ENCODE measurements at places on chromosomes 6 and 20. TPM values are rescaled to one million over a fixed set of nuclear protein-coding genes. Genes with fewer than 3 reads are reported as not detected.

The MEP1A gene
- not detected for total RNA-seq

DNA sequence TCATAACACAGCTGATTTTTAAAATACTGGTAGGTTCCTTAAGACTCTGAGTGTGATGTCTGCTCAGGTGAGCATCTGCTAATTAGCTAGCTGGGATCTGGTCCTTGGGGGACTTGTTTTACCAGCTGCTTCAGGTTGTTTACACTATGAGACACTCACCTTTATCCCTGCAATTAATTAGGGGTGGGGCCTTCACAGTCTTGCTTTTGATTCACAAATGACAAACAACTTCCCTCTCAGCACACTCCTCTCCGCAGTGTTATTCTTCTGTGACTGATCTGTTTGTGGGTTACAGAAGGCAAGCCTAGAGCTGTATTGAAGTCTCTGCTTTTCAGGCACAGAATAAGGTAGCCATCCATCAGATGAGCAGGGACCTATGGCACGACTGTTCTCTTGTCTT lies 62.0 kb upstream of the CD83 start:
- no peak for DNase-seq

DNA sequence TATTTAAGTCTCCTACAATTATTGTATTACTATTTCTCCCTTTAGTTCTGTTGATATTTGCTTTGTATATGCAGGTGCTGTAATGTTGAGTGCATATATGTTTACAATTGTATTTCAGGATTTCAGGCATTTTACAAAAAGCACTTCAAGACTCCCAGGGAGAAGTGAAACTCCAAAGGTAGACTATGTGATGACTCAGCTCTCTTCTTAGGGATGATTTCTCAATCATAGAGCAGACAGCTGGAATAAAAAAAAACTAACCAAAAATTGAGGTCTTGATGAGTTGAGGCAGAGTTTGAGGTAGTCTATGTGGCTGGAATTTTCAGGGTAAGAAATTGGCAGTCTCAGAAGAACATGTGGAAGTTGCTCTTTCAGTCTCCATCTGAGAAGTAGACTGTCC lies 786.1 kb downstream of the TFAP2A start:
- DNase-seq, result no peak

GRCh38 chr20:10667560-10668167 lies 6.1 kb downstream of the JAG1 start:
- DNase-seq, result no peak

The FAM83C gene
- total RNA-seq, result not detected

The NRSN1 gene
- total RNA-seq, result 0.78 TPM

The TMC2 gene
- total RNA-seq, result not detected

DNA sequence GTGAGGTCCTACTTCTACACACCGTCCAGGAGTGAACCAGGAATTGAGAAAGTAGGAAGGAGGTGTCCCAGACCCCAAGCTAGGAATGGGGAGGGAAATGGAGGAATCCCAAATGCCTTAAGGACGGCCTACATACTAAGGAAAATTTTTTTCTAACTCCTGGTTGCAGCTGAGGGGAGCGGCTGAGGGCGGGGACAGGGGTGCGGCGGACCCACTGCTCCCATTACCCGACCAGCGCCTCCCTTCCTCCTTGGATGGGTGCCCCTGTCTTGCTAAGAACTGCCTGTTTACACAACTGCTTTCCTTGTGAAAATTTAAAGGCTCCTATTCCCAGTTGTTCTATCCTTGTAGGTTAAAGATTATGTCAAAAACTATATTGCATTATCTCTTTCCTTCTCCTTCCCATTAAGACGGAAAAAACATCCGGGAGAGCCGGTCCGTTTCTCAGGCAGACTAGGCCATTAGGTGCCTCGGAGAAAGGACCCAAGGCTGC lies 699 bp upstream of the HSPA1B start:
- DNase-seq, result no peak

The RBPJL gene
- 0.73 TPM for total RNA-seq

DNA sequence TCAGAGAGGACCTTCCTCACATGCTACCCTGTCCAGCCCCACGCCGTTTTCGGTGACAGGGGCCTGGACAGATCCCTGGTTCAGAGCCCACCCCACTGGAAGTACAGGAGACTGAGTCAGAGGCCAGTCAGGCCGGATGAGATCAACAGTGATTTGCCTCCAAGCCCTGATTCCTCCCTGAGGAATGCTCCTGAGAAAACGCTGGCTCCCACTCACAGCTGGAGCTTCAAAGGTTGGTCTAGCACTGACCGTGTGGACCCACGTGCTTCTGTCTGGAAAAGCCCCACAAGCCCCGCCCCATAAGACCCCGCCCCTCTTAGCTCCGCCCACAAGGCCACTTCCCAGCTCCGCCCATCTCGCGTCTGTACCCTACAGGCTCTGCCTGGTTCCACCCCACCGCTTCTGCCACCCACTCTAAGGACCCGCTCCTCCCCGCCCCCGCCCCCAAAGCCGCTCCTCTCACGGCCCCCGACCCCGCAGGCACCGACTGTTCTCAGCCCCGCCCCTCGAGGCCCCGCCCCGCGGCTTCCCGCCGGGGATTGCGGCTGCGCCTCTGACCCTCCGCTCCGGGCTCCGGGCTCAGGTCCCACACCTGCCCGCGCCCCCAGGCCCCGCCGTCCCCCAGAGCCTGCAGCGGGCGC lies 64.9 kb upstream of the BHLHE23 start:
- peak; percentile 29 for DNase-seq

The PLA2G7 gene
- total RNA-seq, result 1.5 TPM

The ZSCAN12 gene
- total RNA-seq, result 8.6 TPM

- DNase-seq, result no peak
Observed at GRCh38 chr6:156258981-156259380, 518.2 kb upstream of the ARID1B start.

All from H1 (cell line).